ENCODE measurements at places on chromosomes 7 and 10.

GRCh38 chr10:130023454-130024230, 59.6 kb upstream of the EBF3 start:
- no peak for DNase-seq

DNA sequence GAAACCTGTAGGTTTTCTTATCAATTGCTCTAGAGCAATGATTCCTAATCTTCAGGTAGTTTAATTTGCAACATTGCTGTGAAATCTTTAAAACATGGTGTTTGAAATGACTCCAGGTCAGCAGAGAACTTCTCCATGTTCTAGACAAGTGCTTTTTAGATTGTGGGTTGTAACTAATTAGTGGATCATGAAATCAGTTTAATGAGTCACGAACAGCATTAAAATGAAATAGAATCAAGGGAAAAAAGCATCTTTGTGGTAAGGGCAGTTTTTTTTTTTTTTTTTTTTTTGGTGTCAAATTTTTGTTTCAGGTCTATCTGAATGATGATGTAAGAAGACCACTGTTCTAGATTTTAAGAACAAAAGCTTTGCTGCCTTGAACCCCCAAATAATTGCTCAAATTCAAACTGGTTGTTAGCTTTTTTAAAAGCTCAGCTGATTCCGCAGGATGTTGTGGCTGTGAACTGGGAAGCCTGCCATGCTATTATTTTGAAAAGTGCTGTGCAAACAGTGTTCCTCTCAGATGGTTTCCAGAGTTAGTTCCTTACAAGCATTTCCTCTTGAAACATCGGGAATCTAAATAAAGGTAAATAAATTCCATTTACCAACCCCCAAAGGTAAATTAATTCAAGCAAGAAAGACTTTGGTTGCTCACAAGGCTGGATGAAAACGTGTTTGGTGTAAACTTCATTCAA, 13.1 kb upstream of the PDK4 start:
- DNase-seq: no peak

- DNase-seq: no peak
Observed at GRCh38 chr10:91389636-91390512, 20.3 kb upstream of the HECTD2 start.

- DNase-seq: no peak
Observed at GRCh38 chr10:52170776-52171175, 143.3 kb upstream of the DKK1 start.

DNA sequence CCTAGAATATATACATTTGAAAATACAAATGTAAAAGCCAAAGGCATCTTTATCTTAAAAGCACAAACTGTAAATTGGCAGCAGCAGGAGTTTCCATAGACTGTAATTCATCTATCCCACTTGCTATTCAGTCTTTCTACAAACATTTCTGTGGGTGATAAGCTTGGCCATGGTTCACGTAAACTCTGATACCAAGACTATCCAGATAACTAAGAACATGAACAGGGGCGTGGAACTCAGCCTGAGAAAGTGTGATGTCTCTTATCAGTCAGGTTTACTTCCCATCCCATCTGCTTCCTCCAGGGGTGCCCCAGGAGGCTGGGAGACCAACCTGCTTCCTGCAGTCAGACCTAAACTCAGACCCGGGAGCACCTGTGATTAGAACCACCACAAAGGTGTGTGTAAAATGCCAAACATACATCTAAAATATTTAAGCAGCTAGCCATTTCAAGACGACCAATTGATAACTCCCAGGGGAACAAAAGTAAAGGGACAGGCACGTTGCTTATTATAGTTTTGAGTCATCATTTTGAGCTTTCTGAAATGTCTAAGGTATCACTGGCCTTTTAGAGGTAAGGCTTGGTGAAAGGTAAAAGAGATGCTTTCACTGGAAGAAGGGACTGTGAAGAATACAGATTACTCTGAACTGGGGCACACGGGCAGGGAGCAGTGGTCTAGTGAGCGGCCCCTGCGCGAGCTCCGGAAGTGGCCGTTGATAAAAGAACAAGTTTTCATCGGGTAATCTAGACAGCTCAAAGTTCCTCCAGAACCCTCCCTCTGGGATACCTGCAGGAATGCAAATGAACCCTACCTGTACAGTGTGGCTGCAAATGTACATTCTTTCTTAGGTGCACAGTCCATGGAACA, 51.5 kb downstream of the RSU1 start:
- no peak for DNase-seq

DNA sequence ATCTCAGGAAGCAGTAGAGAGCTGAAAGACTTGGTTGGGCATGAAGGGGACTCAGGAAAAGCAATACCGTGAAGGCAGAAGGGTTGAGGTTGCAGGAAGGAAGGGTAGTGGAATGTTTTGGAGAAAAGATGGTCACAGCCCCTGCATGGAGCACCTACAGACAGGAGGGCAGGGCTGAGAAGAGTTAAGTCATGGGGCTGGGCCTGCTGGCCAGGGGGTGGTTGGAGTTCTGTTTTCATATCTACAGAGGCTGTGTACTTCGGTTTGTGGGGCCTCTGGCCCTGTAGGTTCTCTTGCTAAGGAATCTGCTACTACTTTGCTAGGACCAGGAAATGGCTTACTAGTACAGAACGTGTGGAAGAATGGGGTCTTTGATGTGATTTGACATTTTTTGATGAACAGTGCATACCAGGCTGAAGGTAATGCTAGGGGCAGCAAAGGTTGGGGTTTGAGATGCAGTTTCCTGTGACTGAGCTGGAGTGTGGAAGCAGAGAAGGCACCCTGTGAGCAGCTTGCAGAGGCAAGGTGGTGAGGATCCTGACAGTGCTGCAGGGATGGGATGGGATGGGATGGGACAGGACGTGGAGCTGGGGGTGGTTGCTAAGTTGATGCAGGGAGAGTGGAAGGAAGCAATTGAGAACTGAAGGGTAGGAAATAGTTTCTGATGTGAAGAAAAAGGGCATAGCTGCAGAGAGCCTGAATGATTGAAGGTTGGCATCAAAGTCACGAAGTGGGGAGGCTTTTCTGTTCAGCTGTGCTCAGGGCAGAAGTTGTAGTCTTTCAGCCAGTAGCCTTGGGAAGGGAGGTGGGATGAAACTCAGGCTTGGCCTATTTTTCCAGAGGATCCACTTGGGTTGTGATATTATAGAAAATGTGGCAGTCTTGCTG, 7.8 kb downstream of the RPS24 start:
- DNase-seq: no peak

- no peak for DNase-seq
Observed at GRCh38 chr10:46227571-46227935, 59.2 kb upstream of the ANTXRL start.

- no peak for DNase-seq
Observed at GRCh38 chr10:13247246-13247645, 13.1 kb upstream of the UCMA start.

GRCh38 chr7:73350306-73351068, 22.5 kb downstream of the FKBP6 start:
- DNase-seq: no peak

GRCh38 chr10:80202934-80203834, 2.2 kb downstream of the ANXA11 start:
- DNase-seq: no peak

- DNase-seq: no peak
Observed at GRCh38 chr10:538895-539294, 150.6 kb downstream of the DIP2C start.

DNA sequence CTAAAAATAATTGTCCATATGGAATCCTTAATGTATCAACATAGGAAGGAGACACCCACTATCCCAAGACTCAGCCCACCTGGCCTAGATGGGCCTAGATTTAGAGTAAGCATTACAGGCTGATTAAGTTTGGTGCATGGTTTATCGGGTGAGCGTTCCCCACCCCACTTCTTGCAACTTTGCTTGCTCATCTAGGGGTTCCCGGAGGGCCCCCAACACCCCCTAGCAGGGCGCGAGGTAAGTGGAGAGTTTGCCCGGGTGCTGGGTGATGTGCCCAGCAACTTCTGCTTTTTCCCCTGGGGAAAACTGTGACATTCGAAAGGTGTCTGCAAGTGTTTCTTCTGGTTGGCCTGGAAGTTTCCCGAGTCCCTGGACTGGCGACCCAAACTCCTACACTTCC, 31.7 kb downstream of the SKIDA1 start:
- no peak for DNase-seq

DNA sequence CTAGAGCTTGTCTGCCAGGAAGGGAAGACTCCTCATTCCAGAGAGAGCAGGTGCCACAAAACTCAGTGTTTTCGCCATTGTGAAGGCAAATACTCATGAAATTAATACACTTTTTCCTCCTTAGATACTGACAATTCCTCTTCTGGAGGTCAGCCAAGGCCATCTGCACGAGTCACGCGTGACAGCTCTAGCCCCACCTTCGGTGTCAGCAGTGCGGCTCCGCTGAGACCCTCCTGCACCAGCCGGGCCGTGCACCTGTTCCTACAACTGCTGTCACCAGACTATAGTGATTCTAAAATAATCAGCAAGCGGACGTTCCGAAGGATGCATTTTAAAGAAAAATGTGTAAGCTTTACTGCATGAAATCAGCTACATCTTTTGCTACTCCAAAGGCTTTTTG, 127.7 kb downstream of the DIP2C start:
- no peak for DNase-seq

- DNase-seq: no peak
Observed at GRCh38 chr7:100584683-100585510, 1.0 kb downstream of the LRCH4 start.

DNA sequence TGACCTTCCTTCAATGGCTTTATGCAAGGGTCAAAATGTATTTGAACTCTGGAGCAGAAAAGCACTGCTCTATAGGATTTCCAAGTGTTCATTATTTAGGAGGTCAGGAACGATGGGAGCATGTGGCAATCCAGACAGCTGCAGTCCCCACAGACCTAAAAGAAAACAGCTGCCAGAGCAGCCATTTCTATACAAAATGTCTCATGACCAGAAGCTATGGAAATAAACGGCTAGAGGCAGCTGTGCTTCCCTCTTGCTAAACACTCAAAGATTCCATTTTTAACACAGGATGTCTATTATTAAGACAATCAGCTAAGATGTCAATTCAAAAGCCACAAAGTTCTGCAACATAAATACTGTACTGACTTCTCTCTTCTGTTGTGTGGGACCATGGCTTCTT, 879.1 kb upstream of the C7orf33 start:
- no peak for DNase-seq

DNA sequence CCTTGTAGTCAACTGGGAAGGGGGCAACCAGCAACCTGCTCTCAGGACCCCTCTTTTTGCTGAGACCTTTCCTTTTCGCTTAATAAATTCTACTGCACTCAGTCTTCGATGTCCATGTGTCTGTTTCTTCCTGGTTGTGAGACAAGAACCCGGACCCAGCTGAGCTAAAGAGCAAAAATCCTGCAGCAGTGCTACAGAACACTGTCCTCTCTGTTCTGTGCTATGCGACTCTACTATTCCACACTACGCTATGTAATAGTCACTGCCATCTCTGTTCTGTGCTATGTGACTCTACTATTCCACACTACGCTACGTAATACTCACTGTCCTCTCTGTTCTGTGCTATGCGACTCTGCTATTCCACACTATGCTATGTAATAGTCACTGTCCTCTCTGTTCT, 34.3 kb downstream of the DIP2C start:
- no peak for DNase-seq

GRCh38 chr7:41882745-41883420, 180.0 kb upstream of the INHBA start:
- DNase-seq: no peak

- no peak for DNase-seq
Observed at GRCh38 chr7:18689551-18689950, 194.0 kb downstream of the HDAC9 start.

DNA sequence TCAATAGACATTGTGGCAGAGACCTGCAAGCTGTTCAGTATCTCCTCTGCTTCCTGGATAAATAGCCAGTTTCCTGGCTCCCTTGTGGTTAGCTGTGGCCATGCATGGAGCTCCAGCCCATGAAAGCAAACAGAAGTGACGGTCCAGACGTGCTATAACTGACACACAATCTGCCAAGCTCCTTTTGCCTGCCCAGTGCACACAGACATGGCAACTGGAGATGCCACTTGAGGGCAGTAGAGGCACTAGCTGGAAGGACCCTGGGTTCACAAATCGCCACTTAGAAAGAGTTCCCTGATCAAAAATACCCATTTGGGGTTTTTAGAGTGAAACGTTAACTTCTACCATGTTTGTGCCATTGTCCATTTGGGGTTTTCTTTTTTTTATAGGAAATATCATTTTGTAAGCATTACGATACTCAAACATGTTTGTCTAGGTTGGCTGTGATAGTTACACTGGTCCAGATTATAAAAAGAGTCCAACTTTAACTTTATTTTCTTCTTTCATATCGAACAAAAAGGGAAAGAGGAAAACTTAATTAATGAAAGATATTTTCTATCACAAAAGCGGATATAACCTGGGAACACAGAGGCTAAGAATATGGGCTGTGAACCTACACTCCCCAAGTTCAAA, 31.3 kb downstream of the KIN start:
- no peak for DNase-seq

DNA sequence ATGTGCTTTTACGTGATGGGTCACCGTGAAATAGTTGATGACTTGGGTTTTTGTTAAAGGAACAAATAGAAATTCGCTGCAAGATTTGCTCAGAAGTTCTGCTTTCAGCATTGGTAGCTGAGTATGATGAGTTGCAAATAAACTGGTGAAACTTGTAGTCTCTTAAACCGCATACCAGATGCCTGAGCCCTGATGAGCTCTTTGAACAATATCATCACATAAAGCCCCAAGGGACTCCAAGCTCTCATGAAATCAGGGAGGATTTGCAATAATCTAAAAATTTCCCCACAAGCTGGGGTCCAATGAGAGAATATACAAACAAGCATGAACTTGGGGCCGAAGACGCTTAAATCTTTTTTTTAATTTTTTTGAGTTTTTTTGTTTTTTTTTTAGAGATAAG, 312.4 kb downstream of the CALN1 start:
- DNase-seq: no peak

Data from activated CD8-positive, alpha-beta memory T cell treated with anti-CD3 and anti-CD28 coated beads for 48 hours (primary cell).